ENCODE measurements at places on chromosomes 12 and 14.

- peak; percentile 32 for DNase-seq
Observed at GRCh38 chr12:131893605-131894312, 663 bp upstream of the ULK1 start.

DNA sequence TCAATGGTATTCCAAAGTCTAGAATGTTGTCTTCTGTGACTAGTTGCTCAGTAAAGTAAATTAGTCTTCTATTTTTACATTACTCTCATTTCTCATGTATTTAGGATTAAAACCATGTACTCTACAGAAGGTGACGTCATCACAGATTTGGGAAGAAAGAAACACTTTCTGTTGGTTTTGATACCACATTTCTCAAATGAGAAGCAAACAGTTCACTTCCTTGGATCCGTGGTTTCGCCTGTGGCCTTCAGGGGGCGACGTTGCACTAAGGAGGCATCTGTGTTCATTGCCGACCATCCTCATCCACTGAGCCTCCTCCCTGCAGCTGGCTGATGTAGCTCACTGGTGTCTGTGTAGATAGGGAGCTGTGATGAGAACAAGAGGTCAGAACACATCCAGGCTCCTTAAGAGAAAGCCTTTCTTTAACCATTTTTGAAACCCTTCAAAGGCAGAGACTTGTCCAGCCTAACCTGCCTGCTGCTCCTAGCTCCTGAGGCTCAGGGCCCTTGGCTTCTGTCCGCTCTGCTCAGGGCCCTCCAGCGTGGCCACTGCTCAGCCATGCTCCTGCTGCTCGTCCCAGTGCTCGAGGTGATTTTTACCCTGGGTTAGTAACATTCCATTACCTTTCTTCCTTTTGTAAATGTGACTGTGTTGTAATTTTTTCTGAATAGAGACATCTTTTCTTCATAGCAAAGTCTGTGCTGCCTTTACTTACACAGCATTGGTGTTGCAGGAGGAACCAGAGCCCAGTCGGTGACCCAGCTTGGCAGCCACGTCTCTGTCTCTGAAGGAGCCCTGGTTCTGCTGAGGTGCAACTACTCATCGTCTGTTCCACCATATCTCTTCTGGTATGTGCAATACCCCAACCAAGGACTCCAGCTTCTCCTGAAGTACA lies 220.6 kb upstream of the OR4E1 start:
- peak; percentile 41 for DNase-seq

DNA sequence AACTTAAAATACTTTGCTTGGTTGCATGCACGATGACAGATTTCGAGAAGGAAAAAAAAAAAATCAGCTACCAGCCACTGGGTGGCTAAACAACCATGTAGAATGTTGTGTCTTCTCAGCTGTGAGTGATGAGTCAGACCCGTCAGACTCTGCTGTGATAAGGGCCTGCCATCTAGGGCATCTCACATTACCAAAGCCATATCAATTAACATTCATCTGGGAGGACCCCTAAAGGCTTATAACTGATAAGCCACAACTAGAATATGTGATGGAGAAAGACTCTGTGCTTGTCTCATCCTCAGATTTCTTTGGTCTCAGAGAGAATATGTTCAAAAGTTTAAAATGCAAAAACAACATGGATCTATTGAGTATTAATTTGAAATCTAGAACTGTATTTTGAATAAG lies 111.5 kb downstream of the PAX9 start:
- DNase-seq: peak; percentile 88

DNA sequence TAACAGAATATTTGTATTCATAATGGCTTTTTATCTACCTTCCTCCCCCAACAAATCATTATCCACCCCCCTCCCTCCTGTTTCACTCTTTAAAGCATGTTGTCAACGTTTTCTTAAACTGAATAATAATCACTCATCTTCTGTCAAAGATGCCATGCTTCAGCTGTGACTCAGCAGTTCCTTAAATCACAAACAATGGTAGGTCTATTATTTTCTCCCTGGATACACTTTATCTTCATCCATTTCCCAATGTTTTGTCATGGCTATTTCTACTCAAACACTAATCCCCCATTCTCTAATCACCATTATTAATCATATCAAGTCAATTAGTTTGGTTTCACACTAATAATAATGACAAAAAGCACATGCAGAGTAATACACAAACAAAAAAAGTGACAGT lies 6.5 kb downstream of the CLEC12B start:
- DNase-seq: peak; percentile 49

DNA sequence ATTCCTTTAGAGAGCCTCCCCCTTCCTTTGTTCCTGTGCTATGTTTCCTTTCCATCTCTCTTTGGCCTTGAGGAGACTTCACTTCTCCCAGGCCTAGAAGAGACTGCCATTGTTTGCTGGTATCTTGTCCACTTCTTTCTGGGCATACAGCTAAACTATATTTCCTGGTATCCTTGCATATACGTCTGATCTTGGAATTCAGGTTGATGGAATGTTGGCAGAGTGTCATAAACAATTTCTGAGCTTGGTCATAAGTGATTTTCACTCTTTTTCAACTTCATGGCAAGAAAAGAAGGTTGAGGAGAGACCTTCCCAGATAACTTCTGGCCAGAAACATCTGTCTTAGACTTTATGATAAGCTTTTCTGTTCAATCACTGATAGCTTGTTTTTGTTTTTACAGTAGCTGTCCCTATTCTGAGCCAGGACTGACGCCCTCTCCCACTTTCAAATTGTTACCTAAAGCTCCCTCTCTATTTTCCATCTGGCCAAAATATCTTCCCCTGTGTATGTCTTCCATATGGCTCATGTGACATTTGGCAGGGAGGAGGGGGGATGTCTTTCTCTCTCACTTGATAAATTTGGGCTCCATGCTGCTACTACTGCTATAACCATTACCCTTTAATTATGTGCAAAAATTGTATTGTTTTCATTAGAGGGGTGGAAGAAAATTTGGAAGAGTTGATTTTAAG lies 457.0 kb downstream of the ADAMTS20 start:
- peak; percentile 33 for DNase-seq

GRCh38 chr12:58881816-58882215 lies 38.5 kb downstream of the LRIG3 start:
- no peak for DNase-seq

- no peak for DNase-seq
Observed at GRCh38 chr12:55741931-55742680, 816 bp upstream of the GDF11 start.

GRCh38 chr14:24351517-24351916 lies 11.7 kb upstream of the RIPK3 start:
- peak; percentile 33 for DNase-seq

DNA sequence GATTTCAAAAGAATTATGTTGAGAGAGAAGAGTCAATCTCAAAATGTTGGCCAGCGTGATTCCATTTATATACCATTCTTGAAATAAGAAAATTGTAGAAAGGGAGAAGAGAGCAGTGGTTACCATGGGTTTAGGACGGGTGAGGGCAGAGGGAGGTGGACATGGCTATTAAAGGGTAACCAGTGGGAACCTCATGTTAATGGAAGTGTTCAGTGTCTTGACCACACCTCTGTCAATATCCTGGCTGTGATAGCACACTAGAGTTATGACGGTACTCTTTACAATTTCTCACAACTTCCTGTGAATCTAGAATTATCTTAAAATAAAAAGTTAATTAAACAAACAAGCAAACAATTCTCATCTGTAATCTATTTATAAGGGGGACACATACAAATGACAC lies 821.2 kb downstream of the VRK1 start:
- no peak for DNase-seq

GRCh38 chr14:86955771-86956354 lies 1037.1 kb downstream of the GALC start:
- DNase-seq: peak; percentile 89

DNA sequence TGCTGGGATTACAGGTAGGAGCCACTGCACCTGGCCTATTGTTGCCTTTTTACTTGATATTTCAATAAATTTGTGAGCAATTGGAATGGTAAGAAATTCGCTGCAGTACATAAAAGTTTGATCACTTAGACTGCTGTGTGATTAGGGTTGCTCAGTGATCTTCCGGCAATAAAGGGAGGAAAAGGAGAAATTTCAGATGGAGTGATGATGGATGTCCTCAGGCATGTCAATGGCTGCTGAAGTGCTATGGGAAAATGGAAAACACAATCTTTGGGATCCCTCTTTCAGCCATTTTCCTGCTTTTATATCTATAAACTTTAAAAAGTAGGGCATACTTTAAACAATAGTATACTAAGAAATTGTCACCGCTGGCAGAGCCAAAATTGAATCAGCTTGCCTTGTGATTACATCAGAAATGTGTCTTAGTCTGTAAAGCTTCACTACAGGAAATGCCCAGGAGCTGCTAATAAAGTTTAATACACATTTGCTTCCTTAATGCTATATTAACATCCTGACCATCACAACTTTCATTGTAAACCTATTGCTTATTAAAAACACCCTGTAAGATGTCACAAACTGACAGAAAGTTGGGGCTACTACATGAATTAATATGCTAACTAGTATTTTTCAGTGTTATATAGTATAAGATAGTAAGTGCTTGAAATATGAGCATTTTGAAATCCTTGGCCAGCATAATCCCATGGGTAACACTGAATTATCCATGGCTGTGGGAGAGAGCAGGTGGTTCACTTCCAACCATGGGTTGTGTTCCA lies 13.7 kb upstream of the FBXL14 start:
- peak; percentile 76 for DNase-seq

GRCh38 chr12:62292761-62293344 lies 32.6 kb downstream of the USP15 start:
- DNase-seq: no peak

DNA sequence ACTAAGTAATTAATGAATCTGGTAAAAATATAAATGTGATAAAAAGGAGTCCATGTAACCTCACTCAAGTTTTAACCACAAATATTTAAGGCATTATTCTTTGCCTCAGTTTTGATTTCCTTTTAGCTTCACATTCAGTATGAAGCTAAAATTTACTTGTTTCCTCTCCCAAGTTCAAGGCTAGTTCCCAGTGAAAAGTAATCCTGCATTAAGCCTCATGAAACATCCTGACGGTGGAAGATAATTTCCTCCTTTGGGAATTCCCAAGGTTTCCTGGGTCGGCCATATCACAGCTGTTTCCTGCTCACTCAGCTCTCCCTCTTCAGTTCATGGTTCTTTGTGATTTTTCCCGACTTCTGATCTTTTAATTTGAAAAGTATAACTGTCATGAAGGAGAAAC lies 1256.8 kb upstream of the FLRT2 start:
- no peak for DNase-seq

GRCh38 chr12:10543499-10543898 lies 37.8 kb downstream of the EIF2S3B start:
- no peak for DNase-seq

DNA sequence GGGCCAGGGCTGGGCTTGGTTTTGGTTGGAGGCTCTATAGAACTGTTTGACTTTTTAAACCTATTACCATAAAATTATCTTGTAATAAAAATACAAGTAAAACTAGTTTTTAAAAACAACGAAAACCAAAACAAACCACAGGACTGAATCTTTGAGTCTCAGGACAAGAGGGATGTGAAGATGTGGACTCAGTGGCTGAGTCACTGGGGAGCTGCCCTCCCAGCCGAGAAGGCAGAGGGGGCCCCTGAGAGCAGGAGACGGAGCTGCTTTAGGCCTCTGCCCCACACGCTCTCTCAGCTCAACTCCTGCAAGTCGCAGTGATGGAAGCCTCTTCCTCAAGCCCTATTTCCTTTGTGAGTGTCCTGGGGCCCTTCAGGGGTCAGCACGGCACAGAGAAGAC lies 59.0 kb downstream of the CDC42BPB start:
- DNase-seq: no peak

DNA sequence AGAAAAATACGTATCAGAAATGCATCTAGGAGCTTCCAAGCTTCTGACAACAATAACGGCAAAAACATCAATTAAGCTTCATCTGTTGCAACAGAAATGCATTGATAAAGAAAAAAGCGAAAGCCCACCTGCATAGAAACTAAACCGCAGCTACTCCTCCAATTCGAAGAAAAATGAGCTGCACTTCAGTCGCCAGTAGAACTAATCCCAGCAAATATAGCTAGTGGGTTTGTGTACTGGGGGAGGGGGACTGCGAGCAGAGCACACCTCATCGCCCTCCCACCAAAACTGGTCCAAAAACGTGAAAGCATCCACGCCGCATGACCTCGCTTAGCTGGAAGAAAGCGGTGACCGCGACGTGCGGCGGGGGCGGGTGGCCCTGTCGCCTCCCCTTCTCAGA lies 1.2 kb downstream of the SLC35F4 start:
- DNase-seq: no peak

GRCh38 chr14:30610787-30611343 lies 11.3 kb upstream of the SCFD1 start:
- DNase-seq: peak; percentile 91

GRCh38 chr14:103341250-103342129 lies 7.5 kb downstream of the EIF5 start:
- no peak for DNase-seq

GRCh38 chr12:6341417-6342139 lies at the start of gene TNFRSF1A:
TSS of gene TNFRSF1A (minus strand) at chr12:6342076. CDS start at chr12:6341814, 262 bp downstream.
- DNase-seq: peak; percentile 94

GRCh38 chr12:66387117-66387516 lies 84.8 kb downstream of the HELB start:
- no peak for DNase-seq

DNA sequence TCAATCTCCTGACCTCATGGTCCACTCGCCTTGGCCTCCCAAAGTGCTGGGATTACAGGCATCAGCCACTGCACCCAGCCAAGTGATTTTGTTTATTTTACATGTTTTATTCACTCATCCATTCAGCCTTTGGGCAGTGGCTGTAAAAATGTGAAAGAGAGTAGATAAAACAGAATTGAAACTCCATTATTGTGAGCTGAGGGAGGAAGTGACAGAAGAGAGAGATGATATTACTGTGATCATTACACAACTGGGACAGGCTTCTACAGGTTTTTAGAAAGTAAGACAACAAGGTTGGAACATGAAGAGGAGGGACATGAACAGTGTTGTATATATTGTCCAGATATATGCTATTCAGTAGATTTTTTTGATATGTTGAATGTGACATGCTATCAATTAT lies 25.0 kb downstream of the CREBL2 start:
- no peak for DNase-seq

DNA sequence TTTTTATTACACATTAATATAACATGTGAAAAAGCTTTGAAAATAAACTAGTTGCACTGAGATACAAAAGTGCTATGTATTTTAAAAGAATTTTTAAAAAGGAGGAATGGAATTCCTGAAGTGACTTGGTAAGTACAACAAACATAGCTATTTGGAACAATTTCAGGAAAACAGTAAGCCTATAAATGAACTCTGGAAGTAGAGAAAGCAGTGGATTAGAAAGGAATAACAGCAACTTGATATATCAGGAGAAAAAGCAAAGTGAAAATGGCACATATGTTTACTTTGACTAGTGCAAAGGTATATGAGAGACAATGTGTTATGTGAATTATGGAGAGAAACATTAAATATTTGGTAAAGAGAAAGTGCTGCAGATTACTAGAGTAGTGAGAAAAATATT lies 811.7 kb downstream of the C12orf50 start:
- peak; percentile 26 for DNase-seq
